ENCODE measurements at places on chromosomes 2 and 18.

DNA sequence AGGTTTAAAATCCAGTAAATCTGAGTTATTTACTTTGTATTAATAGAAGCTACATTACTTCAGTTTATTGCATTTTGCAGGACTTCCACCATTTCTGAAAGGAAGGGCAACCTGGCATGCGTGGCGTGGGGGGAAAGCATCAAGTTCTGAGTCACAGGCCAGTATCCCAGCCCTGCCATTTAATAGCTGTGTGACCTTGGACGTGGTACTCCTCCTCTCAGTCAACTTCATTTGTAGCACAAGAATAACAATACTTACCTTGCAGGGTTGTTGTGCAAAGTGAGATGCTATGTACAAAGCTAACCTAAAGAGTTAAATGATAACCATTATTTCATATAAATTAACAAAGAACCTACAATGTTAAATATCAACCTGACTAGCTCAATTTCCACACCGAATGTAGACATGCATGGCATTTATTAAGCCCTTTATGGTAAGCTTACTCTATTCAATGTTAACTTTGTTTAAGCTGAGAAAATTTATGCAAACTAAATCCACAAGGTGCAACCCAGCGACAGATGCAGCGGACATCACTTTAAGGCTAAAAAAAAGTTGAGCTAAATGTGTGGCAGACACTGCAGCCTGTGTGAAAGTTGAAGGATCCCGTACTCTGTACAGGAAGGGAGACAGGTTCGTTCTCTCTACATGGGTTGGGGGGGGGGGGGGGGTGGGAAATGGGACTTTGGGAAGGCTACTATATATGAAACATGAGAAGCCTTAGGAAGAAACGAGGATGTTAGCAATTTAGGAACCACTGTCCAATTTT, 17.2 kb upstream of the STPG4 start:
- DNase-seq: no peak

DNA sequence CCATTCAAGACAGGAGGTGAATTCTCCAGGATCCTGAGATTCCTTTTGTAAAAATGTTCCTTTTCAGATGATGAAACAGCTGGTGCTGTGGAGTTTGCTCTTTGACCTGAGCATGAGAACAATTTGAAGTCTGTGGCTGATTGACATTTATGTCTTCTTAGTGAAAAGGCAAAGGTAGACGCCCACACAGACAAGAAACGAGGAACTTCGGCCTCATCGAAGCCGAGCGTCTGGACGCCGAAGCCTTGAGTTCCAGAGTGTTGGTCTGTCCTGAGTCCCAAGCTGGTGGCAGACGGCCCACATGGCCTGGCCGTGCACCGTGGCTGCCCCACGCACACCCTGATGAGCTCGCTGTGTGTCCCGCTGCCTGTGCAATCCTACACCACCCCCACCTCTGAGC, 20.7 kb upstream of the SNTG2 start:
- no peak for DNase-seq

GRCh38 chr2:234386971-234387370, 109.9 kb downstream of the ARL4C start:
- DNase-seq: no peak

GRCh38 chr2:79717364-79718007, 204.6 kb downstream of the CTNNA2 start:
- DNase-seq: no peak

- DNase-seq: no peak
Measured at GRCh38 chr2:45591073-45591472, 20.0 kb downstream of the SRBD1 start.

DNA sequence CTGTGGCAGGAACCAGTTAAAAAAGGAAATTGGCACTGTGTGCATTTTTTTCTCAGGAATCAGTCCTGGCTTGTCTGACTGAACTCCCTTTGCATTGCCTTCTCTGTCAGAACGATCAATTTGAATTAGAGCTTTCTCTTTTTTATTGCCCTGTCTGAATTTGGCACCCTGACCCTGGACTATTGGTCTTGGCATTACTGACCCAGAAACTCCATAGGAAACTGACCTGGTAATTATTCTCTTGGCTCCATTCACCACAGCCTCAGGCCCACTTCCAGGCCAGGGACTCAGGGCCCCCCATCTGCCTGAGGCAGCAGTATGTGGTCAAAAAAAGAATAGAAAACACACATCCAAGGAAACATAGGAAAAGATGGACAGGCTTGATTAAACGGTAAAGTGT, 32.0 kb upstream of the CCDC88A start:
- no peak for DNase-seq

- DNase-seq: no peak
Measured at GRCh38 chr2:37798315-37799005, 126.6 kb upstream of the RMDN2 start.

GRCh38 chr2:177551989-177552421, 159.4 kb downstream of the AGPS start:
- DNase-seq: no peak

GRCh38 chr2:37653805-37654378, 17.6 kb downstream of the CDC42EP3 start:
- DNase-seq: no peak

DNA sequence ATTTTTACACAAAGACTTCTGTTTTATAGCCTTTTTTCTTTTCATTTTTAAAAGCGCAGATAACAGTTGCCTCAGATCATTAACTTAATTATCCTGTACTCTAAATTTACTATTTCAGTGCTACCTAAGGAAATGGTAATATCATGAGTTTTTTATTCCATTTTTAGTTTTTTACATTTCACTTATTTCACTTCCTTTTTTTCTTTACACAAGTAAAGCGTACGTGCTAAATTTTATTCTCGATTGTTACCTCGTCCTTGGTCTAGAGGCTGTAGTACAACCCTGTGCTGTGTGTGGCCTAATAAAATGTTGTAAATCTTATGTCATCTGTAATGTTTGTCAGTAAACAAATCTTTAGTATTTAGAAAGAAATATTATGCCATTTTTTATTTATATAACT, 49.2 kb downstream of the CRIM1 start:
- no peak for DNase-seq

GRCh38 chr2:199911877-199912161, 726 bp downstream of the C2orf69 start:
- no peak for DNase-seq

DNA sequence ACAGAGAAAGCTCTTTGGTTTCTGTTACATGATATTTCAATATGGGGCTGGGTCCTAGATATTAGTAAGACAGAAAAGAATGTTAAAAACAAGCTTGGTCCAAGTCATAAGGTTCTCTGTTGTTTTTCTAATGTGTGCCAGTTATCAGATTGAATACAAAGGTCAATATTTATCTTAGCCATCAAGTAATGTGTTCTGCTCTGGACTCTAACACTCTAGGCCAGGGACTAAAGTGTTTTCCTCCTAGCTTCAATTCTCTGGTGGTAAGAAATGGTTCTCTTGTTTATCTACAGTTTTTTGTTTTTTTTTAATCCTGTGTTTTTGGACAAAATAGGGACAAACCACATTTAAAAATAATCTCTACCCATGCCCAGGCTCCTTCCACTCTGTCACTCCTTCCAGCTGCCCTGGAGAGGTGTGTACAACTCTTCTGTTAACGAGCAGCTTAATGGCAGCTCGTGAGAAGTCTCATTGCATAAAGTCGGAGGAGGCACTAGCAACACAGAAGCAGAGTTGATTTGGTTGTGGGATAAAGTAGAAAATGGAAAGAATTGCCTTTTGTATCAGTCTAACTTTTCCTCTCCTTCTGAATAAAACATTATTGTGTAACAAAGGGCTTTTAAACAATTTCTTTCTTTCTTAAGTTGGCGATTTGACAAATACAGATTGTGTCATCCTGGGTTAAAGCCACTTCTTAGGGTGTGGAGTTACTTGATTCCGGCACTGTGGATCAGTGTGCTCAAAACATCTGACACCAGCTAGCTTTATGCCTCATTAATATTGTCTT, 8.0 kb upstream of the SESTD1 start:
- DNase-seq: no peak

- DNase-seq: no peak
Measured at GRCh38 chr2:128786741-128787478, 468.2 kb upstream of the HS6ST1 start.

GRCh38 chr2:16553226-16553625, 112.4 kb downstream of the CYRIA start:
- no peak for DNase-seq

- DNase-seq: no peak
Measured at GRCh38 chr18:48428475-48429177, 19.4 kb upstream of the ZBTB7C start.

DNA sequence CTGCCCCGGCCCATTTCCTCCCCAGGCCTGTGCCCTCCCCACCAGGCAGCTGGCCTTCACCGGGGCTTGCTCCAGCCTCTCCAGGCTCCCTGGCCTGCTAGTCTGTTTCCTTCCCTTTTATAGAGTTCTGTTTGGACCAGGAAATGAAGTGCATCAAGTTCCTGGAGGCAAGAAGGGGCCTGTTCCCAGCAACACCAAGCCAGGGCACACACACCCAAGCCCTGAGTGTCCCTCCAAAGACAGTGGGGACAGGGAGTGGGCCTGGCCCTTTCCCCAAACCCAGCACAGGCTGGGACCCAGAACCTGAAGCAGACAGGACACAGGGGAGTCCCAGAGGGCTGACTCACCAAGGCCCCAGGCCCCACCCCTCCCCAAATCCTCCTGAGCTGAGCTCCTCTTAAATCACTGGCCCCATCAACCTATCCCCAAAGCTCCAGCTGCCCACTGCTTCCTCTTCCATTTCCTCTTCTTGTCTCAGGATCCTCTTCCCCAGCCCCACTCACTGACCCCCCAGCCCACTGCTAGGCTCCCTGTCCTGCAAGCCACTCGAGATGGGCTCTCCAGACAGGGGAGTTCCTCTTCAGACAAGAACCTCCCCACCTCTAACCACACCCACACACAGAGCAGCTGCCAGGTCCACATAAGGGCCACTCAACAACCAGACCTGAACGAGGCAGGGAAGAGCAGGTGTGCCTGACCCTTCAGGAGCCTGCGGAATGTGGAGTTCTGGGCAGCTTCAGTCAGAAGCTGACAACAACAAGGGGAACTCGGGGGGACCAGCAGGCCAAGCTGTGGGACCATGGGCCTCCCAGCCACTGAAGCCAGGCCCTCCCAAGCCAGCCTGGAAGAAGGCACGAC, 74.2 kb downstream of the TNS1 start:
- DNase-seq: no peak

- DNase-seq: no peak
Measured at GRCh38 chr18:8081267-8081666, 514.2 kb downstream of the PTPRM start.

DNA sequence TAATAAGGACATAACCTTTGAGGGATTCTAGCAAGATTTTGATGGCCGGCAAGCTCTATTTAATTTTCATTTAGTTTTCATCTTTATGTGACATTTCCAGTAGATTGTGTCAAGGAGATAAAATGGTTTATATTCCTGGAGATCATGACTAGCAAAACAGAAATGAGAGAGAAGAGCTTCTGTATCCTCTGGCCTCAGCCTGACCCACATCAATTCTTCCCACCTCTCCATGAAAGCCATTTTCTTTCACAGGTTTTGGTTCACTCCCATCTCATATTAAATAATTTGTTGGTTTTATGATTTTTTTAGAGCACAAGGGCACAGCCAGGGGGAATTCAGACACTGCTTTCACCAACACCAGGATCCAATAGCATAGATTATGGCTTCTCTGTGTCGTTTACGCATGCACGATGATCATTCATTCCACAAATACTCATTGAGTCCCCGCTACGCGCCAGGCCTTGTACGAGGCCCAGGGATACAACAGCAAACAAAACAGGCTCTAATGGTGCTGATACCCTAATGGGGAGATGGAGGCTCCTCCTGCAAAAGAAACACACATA, 85.9 kb downstream of the SH3BP4 start:
- DNase-seq: no peak

DNA sequence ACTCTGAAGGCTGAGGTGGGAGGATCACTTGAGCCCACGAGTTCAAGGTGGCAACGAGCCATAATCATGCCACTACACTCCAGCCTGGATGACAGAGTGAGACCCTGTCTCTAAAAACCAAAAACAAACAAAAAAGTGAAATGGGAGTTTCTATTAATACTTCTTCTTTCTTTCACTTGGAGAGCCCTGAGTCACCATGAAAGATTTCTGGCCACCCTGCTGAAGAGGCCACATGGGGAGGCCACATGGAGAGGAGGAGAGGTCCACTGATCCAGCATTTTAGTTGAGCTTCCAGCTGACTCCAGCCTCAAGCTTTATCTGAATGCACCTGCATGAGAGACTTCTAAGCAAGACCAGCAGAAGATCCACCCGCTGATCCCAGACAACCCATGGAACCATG, 74.2 kb upstream of the LAPTM4A start:
- no peak for DNase-seq

DNA sequence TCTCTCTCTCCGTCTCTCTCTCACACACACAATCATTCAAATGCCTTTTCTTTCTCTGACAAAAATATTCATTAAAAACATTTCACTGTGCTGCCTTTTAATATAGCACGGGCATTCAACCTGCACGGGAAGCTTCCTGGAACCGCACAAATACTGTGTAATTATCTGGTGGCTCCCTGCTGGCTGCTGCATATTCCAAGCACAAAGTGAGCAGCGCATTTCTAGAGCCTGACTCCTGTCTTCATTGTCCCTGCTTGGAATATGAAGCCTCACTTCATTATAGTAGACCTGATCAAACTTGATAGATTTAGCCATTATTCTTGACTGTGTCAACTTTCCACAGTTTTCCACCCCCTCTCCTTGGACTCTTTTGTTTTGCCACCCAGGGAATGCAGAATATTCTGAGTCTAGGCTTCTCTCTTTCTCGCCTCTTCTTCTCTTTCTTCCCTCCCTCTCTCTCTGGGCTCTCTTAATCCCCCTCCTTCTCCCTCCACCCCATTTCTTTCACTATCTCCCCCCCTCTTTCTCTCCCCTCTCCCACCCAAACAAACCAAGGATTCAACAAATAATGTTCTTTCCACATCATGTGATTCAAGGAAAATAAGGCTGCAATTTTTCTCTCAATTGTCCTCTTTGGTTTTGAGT, 672.1 kb upstream of the FANCL start:
- DNase-seq: no peak

DNA sequence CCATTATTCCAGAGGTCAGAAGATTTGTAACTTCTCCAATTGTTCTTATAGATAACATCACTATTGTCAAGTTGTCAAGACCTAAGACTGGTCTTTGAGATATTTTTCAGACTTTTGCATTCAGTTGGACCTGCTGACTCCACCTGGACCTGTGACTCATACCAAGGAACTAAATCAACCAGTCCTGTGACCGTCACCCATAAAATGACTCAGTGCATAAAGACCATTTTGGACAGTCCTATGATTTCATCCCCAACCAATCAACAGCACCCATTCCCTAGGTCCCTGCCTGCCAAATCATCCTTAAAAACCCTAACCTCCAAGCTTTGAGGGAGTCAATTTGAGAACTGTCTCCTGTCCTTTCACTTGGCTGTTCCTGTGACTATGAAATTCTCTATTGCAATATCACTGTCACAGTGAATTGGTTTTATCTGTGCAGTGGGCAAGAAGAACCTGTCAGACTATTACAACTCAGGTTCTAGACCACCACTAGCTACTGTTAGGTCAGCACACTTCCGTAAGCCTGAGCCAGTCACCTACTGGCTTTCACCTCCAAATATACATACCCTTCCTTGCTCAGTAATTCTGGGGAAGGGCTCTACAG, 17.1 kb downstream of the DPP4 start:
- no peak for DNase-seq
